ENCODE measurements at places on chromosomes 3 and 15.

- DNase-seq, result no peak
Measured at GRCh38 chr3:139098391-139098790, 53.7 kb upstream of the PRR23C start.

- DNase-seq, result peak; percentile 68
Measured at GRCh38 chr15:68187559-68187958, 17.6 kb downstream of the CALML4 start.

GRCh38 chr3:69182588-69183316 lies 60.4 kb upstream of the LMOD3 start:
- peak; percentile 92 for DNase-seq

GRCh38 chr3:77281721-77282120 lies 241.8 kb downstream of the ROBO2 start:
- no peak for DNase-seq
